GM12878 (cell line): ENCODE measurements at places on chromosomes 12 and 14. TPM values are rescaled to one million over a fixed set of nuclear protein-coding genes. Genes with fewer than 3 reads are reported as not detected.

TMEM30B gene
- total RNA-seq: 0.10 and 0.27 TPM in 2 replicates

OR4E2 gene
- not detected in 2 replicates for total RNA-seq

GPR68 gene
- 2.1 and 2.4 TPM in 2 replicates for total RNA-seq

CCDC196 gene
- not detected in 2 replicates for total RNA-seq

PDE3A gene
- total RNA-seq: 2.1 and 2.2 TPM in 2 replicates

GABARAPL1 gene
- total RNA-seq: 2.7 and 3.6 TPM in 2 replicates

TMPRSS12 gene
- total RNA-seq: not detected in 2 replicates

CPNE6 gene
- 0.13 and 0.18 TPM in 2 replicates for total RNA-seq

CCDC60 gene
- not detected in 2 replicates for total RNA-seq

HOXC6 gene
- 0.27 and 0.38 TPM in 2 replicates for total RNA-seq

BEGAIN gene
- 0.24 and 0.31 TPM in 2 replicates for total RNA-seq

GPR137C gene
- total RNA-seq: 0.24 and 0.72 TPM in 2 replicates

ST8SIA1 gene
- total RNA-seq: 0.16 TPM in 1 of 2 replicates, not detected in the other

ADAMTS20 gene
- not detected in 2 replicates for total RNA-seq

APOLD1 gene
- 5.0 and 5.3 TPM in 2 replicates for total RNA-seq

OR6C2 gene
- total RNA-seq: not detected in 2 replicates

CLEC1A gene
- not detected in 2 replicates for total RNA-seq

SLC38A4 gene
- total RNA-seq: 0.16 and 0.23 TPM in 2 replicates

PKP2 gene
- 0.05 and 0.08 TPM in 2 replicates for total RNA-seq

KRT78 gene
- total RNA-seq: not detected in 2 replicates

NAV3 gene
- total RNA-seq: 0.13 and 0.51 TPM in 2 replicates

DUSP16 gene
- 41.6 and 44.2 TPM in 2 replicates for total RNA-seq

FOXN4 gene
- not detected in 2 replicates for total RNA-seq

TPH2 gene
- total RNA-seq: not detected in 2 replicates

RFX4 gene
- not detected in 2 replicates for total RNA-seq

SOCS2 gene
- total RNA-seq: 8.5 and 9.4 TPM in 2 replicates

METTL25 gene
- 8.5 and 11.3 TPM in 2 replicates for total RNA-seq

ACSM4 gene
- total RNA-seq: not detected in 2 replicates

TMEM132C gene
- not detected in 2 replicates for total RNA-seq

GPR33 gene
- total RNA-seq: not detected in 2 replicates

KRT3 gene
- total RNA-seq: not detected in 2 replicates

HIF1A gene
- total RNA-seq: 80.7 and 84.4 TPM in 2 replicates

ANKRD33 gene
- not detected in 2 replicates for total RNA-seq

ACOT4 gene
- 1.9 and 2.2 TPM in 2 replicates for total RNA-seq

TAPBPL gene
- 26.4 and 29.0 TPM in 2 replicates for total RNA-seq

PCED1B gene
- total RNA-seq: 8.5 and 8.8 TPM in 2 replicates

E2F7 gene
- 26.1 and 29.7 TPM in 2 replicates for total RNA-seq

TPPP2 gene
- total RNA-seq: not detected in 2 replicates

CLEC4D gene
- not detected in 2 replicates for total RNA-seq

KRT77 gene
- not detected in 2 replicates for total RNA-seq

KERA gene
- not detected in 2 replicates for total RNA-seq

IFNG gene
- 0.28 and 0.69 TPM in 2 replicates for total RNA-seq

FAM222A gene
- total RNA-seq: 0.37 and 0.49 TPM in 2 replicates

SLC6A15 gene
- total RNA-seq: not detected in 2 replicates

CMKLR1 gene
- total RNA-seq: 52.3 and 53.2 TPM in 2 replicates

CNTN1 gene
- 0.19 TPM in 1 of 2 replicates, not detected in the other for total RNA-seq

BICDL1 gene
- total RNA-seq: 8.8 and 10.0 TPM in 2 replicates

RAD9B gene
- 0.88 and 2.0 TPM in 2 replicates for total RNA-seq

SIX6 gene
- total RNA-seq: not detected in 2 replicates

PRH2 gene
- not detected in 2 replicates for total RNA-seq

HPD gene
- total RNA-seq: 0.13 and 0.28 TPM in 2 replicates

BCL11B gene
- 5.3 and 5.5 TPM in 2 replicates for total RNA-seq
